ENCODE measurements at places on chromosomes 4 and X.

DNA sequence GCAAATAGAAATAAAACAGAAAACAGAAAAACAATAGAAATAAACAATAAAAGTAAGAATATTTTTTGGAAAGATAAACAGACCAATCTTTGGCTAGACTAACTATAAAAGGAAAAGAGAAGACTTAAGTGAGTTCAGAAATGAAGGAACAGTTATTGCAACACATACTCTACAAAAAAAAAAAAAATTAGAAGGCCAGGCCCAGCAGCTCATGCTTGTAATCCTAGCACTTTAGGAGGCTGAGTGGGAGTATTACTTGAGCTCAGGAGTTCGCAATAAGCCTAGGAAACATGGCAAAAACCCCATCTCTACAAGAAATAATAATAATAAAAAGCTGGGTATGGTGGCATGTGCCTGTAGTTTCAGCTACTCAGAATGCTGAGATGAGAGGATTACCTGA lies 336.7 kb downstream of the DTHD1 start:
- DNase-seq, result no peak

GRCh38 chrX:1386338-1387127 lies 5.4 kb downstream of the SLC25A6 start:
- DNase-seq, result no peak

DNA sequence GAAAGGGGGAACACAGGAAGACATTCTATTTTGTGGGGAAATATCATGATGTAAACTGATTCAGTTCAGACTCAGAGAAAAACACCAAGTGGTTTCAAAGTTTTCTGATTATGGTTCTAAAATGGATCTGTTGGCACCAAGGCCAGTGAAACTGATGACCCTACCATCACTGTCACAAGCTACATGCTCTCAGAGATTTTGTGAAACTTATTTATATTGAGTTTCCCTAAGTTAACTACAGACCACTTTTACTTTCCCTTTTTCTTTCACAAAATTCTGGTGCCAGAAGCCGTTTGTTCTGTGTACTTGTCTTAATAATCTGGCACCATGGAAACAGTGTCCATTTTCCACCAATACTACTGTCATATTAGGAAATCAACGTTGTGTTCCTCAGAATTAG lies 43.4 kb upstream of the CABS1 start:
- DNase-seq, result no peak

DNA sequence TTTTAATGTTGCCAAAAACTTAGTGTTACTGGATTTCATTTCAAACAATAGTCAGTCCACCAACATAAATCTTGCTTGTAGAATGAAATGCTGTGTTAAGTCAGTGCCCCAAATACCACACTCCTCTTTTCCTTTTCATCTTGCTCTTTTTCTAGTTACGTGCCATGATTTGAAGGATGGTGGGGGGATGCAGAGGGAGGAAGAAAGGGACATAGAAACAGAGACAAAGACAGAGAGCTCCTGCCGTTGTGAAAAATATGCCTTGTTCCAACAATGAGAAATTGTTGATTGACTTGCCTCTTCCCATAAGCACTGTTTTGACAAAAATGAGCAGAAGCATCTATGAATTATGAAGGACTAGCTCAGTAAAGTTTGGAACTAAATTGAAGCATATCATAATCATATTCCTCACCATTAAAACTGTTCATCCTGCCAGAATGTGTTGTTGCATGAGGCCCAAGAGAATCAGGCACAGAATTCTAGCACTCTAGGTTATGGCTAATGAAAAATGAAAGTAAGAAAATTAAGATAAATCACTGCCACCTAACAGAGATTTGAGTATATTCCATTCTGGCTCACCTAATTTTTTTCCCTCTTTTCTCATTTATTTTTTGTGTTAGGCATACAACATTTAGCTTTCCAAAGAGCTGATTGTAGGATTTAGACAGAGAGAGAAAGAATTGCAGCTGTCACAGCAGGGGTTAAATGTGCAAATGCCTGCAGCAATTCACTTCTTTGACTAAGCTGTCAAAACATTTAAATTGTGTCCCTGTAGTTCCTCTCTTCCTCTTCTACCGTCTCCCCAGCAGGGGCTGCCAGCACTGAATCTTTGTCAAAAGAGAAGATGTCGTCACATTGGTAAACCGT lies 111.6 kb upstream of the PTPN13 start:
- DNase-seq, result no peak

DNA sequence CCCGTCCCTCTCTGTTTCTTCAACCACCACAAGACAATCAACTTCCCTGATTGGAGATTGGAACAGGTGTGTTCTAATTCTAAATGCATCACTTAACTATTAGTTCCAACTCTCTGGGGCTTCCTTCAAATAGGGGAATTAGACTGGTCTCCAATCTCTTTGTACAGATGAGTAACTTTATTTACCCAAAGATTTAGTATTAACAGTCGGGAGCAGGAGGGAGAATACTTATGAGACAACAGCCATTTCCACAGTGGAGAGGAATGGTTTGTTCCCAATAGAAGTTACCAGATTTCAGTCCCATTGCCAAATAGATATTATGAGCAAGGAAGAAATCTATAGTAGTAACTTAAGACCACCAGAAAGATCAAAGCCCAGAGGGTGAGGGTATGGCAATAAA lies 46.2 kb downstream of the CASK start:
- DNase-seq, result no peak

Data from NCI-H1092 (cell line).